ENCODE measurements at places on chromosomes 1 and 21. TPM values are rescaled to one million over a fixed set of nuclear protein-coding genes. Genes with fewer than 3 reads are reported as not detected.

TDRD10 gene
- total RNA-seq = not detected

- peaks cover 12% of the 10 kb centered on the region for H3K4me1 ChIP-seq
- H3K27me3 ChIP-seq = peaks cover 13% of the 10 kb centered on the region
- DNase-seq = peak; percentile 83
- no peaks in the 10 kb centered on the region for H3K36me3 ChIP-seq
Measured at GRCh38 chr1:39720094-39720999, 18.3 kb upstream of the PPIE start.

DNA sequence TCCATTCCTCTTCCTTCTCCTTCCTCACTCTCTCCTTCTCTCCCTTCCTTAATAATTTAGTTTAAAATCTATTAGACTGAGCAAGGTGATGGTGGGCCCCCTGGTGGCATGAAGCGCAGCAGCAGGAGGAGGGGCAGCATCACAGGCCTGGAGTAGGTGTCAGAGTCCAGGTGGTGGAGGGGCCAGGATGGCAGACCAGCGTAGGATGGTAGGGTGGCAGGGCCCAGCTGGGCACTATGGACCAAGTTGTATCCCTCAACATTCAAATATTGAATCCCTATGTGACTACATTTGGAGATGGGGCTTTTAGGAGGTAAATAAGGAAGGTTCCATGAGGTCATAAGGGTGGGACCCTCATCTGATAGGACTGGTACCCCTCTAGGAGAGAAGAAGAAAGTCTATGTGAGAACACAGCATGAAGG is 61.0 kb downstream of the WDR4 start:
- no peaks in the 10 kb centered on the region for H3K36me3 ChIP-seq
- H3K27me3 ChIP-seq = 0 out of 2 replicates have a peak, but pooled peaks cover 5% of the 10 kb centered on the region
- H3K4me1 ChIP-seq = no peaks in the 10 kb centered on the region
- DNase-seq = peak; percentile 69
- no peak overlapping the region for H3K4me3 ChIP-seq
- H3K27ac ChIP-seq = no peak overlapping the region

MRPL39 gene
- total RNA-seq = 107 TPM

DNA sequence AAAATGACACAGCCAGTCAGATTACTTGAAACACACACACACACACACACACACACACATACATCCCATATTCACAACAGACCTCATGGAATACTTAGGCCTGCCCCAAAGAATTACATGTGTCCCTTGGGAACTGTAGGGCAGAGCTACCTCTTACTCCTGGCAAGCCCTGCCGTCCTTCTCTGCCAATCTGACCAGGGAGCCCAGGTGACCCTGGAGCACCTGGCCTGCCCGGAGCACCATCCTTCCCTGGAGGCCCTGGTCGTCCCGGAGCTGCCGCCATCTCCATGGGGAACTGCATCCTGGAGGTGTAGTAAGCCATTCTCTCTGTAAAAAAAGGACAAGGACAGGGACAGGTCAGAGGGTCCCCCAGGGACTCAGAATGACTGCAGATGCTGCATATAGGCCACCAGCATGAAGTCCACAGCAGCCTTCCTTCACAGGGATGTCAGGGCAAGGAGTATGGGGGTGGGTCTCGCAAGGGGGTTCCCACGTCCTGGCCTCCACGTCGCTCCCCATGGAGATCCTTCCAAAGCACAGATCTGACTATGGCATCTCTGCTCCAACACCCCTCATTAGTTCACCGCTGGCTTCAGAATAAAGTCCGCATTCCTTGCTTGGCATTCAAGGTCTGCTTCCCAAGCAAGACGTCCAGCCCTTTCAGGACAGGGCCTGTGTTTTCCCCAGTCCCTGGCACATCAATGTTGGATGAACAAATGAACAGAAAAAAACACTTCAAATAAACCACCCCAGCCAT is 9.2 kb upstream of the PEF1 start:
- no peaks in the 10 kb centered on the region for H3K4me1 ChIP-seq
- H3K27me3 ChIP-seq = no peaks in the 10 kb centered on the region
- H3K4me3 ChIP-seq = no peak overlapping the region
- no peak for DNase-seq
- H3K36me3 ChIP-seq = no peaks in the 10 kb centered on the region

ZNF683 gene
- not detected for total RNA-seq

DNA sequence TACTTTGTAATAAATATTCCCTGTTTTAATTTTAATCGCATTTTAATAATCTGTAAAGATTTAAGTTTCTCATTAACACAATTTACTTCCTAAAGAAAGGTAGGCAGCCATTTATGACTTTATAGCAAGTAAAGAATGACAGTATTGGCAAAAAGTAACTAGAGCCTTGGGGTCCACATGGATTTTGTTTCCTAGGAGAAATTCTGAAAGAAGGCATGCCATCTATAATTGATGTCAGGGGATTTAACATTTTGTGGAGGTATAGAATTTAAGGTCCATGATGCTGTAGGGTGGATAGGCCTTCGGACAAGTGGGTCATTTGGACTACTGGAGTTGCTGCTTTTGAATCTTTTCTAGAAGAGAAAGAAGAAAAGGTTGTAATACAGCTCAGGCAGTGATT is at the start of gene OR2M4:
TSS of gene OR2M4 (plus strand) at position 301 of the 400 bp plus-strand sequence. CDS start 7,512 bp downstream, outside the sequence.
- no peaks in the 10 kb centered on the region for H3K36me3 ChIP-seq
- DNase-seq = no peak
- H3K4me1 ChIP-seq = no peaks in the 10 kb centered on the region

KANK4 gene
- not detected for total RNA-seq

GRCh38 chr1:232767305-232768074 is 37.7 kb upstream of the MAP10 start:
- DNase-seq = peak; percentile 94
- H3K27ac ChIP-seq = peak overlapping the region; percentile 22
- H3K4me1 ChIP-seq = peaks cover 15% of the 10 kb centered on the region

GRCh38 chr1:167136806-167137205 is 42.9 kb downstream of the STYXL2 start:
- H3K27me3 ChIP-seq = no peaks in the 10 kb centered on the region
- H3K27ac ChIP-seq = no peak overlapping the region
- H3K4me3 ChIP-seq = no peak overlapping the region

MRPS15 gene
- total RNA-seq = 164 TPM

DNA sequence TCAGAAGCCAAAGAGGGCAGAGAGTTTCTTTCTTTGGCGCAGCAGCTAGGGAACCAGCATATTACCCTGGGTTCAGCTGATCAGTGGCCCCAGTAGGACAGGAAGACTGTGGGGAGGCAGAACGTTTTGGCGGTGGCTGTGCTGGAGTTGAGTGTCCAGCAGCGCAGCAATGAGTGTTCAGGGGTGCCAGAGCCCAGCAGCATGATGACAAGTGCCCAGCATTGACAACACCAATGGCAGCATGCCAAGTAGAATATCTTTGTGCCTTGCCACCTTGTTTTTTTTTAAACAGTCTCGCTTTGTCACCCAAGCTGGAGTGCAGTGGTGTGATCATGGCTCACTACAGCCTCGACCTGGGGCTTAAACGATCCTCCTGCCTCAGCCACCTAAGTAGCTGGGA is 106.7 kb upstream of the CDC42BPA start:
- no peaks in the 10 kb centered on the region for H3K36me3 ChIP-seq
- H3K4me3 ChIP-seq = no peak overlapping the region
- no peaks in the 10 kb centered on the region for H3K27me3 ChIP-seq
- H3K27ac ChIP-seq = no peak overlapping the region
- DNase-seq = no peak

- H3K4me1 ChIP-seq = no peaks in the 10 kb centered on the region
- no peaks in the 10 kb centered on the region for H3K27me3 ChIP-seq
- 0 out of 2 replicates have a peak, but pooled peaks cover 3% of the 10 kb centered on the region for H3K36me3 ChIP-seq
- DNase-seq = no peak
Measured at GRCh38 chr1:84642774-84643173, 47.5 kb downstream of the SSX2IP start.

- no peak overlapping the region for H3K4me3 ChIP-seq
- DNase-seq = no peak
- H3K27me3 ChIP-seq = no peaks in the 10 kb centered on the region
- H3K4me1 ChIP-seq = peaks cover 6% of the 10 kb centered on the region
- H3K36me3 ChIP-seq = no peaks in the 10 kb centered on the region
Measured at GRCh38 chr1:156386949-156387869, 18.2 kb downstream of the RHBG start.

DNA sequence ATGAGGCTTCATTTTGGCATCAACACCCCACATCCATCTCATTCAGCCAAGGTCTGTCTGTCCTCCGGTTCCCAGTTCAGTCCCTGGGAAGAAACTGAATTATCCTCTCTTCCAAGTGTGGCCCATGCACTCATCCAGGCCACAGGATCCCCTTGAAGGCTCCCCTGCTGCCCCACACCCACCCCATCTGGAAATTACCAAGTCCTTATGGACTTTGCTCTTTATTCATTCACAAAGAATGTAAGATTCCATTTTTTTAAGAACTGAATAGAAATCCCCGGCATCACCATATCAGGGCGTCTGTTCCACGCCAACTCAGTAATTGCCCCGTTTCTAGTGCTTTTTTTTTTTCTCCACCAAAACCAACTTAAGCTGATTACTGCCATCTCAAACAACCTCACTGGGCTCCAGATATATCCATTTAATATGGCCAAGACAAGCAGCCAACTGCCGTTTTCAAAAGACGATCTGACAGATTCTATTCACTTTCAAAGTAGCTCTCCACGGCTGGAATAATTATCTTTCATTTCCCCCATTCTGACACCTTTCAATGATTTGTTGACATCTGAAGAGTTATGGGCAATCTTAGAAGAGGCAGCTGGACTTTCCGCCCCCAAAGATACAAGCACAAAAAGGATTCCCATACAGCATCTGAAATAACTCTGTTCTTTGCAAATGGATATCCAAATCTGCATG is 55.9 kb downstream of the OLIG1 start:
- no peak for DNase-seq
- no peaks in the 10 kb centered on the region for H3K36me3 ChIP-seq
- no peaks in the 10 kb centered on the region for H3K4me1 ChIP-seq
- H3K4me3 ChIP-seq = no peak overlapping the region
- no peak overlapping the region for H3K27ac ChIP-seq
- peaks cover 81% of the 10 kb centered on the region for H3K27me3 ChIP-seq

SOAT1 gene
- total RNA-seq = 8.6 TPM

- peak; percentile 63 for DNase-seq
- H3K4me3 ChIP-seq = no peak overlapping the region
- no peak overlapping the region for H3K27ac ChIP-seq
- no peaks in the 10 kb centered on the region for H3K27me3 ChIP-seq
- H3K4me1 ChIP-seq = peaks cover 13% of the 10 kb centered on the region
- no peaks in the 10 kb centered on the region for H3K36me3 ChIP-seq
Measured at GRCh38 chr1:152743371-152744145, 14.3 kb upstream of the KPRP start.

C1orf53 gene
- 10.4 TPM for total RNA-seq

SPRR2B gene
- not detected for total RNA-seq

- no peak overlapping the region for H3K4me3 ChIP-seq
- H3K4me1 ChIP-seq = no peaks in the 10 kb centered on the region
- DNase-seq = peak; percentile 54
- H3K27me3 ChIP-seq = peaks cover 4% of the 10 kb centered on the region
- no peaks in the 10 kb centered on the region for H3K36me3 ChIP-seq
Measured at GRCh38 chr1:82778612-82779011, 977.9 kb downstream of the ADGRL2 start.

BARHL2 gene
- total RNA-seq = not detected

FCRLB gene
- total RNA-seq = 12.7 TPM

DNA sequence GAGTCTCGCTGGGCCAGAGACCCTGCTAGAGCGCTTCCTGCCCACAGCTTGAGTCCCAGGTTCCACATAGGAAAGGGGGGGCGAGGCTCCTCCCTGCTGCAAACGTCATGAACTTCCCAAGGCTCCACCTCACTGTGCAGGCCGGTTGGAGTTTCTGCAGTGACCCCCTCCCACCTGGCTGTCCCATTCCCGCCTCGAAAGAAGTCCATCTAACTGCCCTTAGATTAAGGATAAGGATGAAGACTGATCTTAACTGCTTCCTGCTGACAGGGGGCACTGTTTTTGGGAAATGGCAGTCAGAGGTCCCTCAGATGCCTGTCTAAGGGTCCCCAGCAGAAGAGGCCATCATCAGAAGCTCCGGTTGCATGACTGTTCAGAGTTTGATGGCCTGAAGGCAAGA is 62.7 kb downstream of the STUM start:
- H3K4me3 ChIP-seq = no peak overlapping the region
- H3K36me3 ChIP-seq = no peaks in the 10 kb centered on the region
- H3K4me1 ChIP-seq = no peaks in the 10 kb centered on the region
- no peak overlapping the region for H3K27ac ChIP-seq

MEX3A gene
- 12.9 TPM for total RNA-seq

- no peak overlapping the region for H3K4me3 ChIP-seq
- DNase-seq = no peak
- H3K4me1 ChIP-seq = no peaks in the 10 kb centered on the region
- no peak overlapping the region for H3K27ac ChIP-seq
- H3K36me3 ChIP-seq = no peaks in the 10 kb centered on the region
Measured at GRCh38 chr1:61914823-61915482, 172.7 kb downstream of the PATJ start.

- H3K36me3 ChIP-seq = peaks cover 37% of the 10 kb centered on the region
- H3K27ac ChIP-seq = no peak overlapping the region
- no peak overlapping the region for H3K4me3 ChIP-seq
- no peak for DNase-seq
- peaks cover 7% of the 10 kb centered on the region for H3K4me1 ChIP-seq
Measured at GRCh38 chr1:227773558-227773957, 38.3 kb downstream of the SNAP47 start.

ATP13A2 gene
- total RNA-seq = 48.4 TPM

INSRR gene
- total RNA-seq = not detected

ZNF672 gene
- total RNA-seq = 83.9 TPM

Measured in PC-3 (cell line).